ENCODE measurements at places on chromosomes 7 and 10.

DNA sequence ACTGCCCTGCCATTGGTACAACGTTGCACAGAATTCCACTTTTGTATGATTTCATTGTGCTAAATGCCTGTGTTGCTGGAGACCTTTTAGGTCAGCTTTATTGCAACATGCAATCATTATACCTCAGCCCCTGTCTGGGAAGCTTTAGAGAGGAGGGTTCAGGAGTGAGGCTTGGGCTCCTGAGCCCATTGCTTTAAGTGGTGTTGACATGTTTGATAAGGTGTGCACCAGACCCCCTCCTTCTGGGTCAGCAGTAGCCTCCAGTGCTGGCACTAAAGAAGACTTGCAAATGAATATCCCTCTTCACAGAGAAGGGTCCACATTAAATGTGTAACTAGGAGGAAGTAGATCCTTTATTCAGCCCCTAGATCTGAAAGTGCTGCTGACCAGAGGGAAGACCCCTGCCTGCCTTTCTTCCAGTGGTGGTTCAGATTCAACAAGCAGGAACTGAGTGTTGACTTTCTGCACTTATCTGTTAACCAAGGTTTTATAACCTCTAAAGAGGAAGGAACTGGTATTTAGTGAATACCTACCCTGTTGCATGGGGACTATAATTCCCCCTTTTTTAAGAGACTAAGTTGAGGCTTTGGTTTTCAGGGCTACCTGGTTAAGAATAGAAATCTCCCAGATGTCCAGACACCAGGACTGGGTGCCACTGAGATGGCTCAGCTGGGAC is 369.4 kb upstream of the IGFBP3 start:
- no peak for DNase-seq

- no peak for DNase-seq
Observed at GRCh38 chr7:70700941-70701425, 431.0 kb upstream of the GALNT17 start.

GRCh38 chr7:30447466-30447865 is 31.1 kb downstream of the NOD1 start:
- DNase-seq, result no peak

GRCh38 chr7:109532262-109532992 is 962.8 kb downstream of the DNAJB9 start:
- no peak for DNase-seq

GRCh38 chr10:120948889-120949608 is 97.9 kb downstream of the WDR11 start:
- peak; percentile 75 for DNase-seq

DNA sequence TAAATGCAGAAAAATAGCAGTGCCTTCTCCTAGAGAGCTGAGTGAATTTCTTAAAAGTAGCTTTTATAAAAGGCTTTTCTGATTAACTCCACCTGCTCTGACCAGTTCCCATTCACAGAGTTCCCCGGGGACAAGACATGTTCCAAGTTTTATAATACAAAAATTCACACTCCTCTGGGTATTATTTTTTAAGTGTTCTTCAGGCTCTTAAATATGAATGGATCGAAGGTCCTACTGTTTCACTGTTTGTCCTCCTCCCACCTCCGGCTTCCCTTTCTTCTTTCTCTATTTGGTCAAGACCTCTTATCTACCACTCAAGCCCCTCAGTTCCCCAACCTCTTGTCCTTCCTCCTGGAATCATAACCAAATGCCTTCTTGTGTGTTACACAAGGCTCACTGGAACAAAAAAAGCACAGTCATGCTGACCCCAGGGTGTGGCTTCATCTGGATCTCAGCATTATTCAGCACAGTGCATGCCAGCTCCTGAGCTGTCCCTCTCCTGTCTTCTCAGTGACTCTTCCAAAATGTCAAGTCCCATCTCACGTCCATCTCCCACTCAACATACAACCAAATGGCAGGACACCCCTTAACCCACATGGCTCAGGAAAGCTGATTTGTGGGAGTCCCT is 222.4 kb downstream of the SORCS1 start:
- DNase-seq, result no peak

DNA sequence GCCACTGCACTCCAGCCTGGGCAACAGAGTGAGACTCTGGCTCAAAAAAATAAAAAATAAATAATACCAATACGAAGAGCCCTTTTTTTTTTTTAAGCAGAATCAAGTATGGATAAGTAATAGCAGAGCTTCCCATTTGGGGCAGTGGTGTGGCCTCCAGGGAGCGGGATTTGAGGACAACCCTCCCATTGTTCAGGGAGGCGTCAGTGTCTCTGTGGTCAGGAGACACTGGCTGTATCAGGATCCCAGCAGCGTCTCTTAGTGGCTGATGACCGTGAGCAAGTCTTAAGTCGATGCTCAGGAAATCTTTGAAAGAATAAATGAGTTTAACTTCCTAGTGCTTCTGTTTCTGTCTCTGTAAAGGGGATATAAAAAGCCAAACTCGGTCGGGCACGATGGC is 25.2 kb upstream of the SH2B2 start:
- no peak for DNase-seq

GRCh38 chr10:126156503-126156902 is 231.8 kb downstream of the ADAM12 start:
- DNase-seq, result no peak

GRCh38 chr7:47087866-47088265 is 494.0 kb downstream of the TNS3 start:
- DNase-seq, result no peak

DNA sequence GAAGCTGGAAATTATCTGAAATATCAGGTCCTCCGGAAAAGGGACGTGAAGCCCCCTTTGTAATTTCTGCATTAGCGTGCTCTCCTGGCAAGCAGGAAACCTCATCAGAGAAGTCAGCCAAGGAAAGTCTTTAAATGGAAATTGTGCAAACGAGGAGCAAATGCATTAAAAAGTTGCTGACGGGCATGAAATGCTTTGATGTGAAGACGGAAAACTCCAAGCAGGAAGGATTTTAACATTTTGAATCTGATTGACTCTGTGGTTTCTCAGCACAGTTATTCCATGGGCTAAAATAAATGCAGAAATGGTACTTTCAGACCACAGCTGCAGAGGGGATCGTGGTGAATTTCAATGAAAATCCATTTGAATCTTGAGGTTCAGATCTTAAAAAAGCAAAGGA is 167.8 kb downstream of the AHR start:
- DNase-seq, result no peak

- DNase-seq, result no peak
Observed at GRCh38 chr7:100897772-100898454, 2.2 kb upstream of the ACHE start.

- DNase-seq, result no peak
Observed at GRCh38 chr7:150951521-150951920, 26.6 kb downstream of the KCNH2 start.

DNA sequence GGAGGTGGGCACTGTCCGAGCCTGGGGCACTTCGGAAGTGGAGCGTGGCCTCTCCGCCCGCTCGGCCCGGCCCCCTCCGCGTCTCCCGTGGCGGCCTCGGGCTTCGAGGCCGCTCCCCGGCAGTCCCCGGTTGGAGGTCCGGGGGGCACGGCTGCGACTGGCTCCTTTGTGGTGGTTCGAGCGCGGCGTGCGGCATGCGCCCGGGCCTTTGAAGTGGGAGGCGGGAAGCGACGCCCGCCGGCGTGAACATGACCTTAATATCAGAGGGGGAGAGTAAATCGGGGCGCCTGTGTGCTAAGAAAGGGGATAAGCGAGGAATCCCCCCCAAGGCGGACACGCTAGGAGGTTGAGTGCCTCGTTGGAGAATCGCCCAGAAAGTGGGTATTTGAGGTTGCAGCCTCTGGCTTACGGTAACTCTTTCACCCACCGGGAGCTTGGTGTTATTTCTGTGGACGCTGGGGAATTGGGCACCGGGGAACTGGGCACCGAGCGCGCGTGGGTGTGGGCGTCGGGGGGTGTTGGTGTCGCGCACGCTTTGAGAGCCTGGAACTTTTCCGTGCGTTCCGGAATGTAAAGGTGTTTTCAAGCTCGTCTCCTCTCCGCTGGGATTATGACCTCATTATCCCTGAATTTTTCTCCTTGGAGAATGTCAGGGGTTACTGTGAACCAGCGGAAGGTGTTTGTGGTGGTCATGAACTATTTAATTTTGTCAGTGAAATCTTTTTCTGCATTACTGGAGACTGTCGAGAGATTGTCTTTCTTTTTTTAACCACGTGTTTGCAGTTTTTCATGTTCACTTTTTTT is 660 bp downstream of the SUV39H2 start:
- DNase-seq, result peak; percentile 59

DNA sequence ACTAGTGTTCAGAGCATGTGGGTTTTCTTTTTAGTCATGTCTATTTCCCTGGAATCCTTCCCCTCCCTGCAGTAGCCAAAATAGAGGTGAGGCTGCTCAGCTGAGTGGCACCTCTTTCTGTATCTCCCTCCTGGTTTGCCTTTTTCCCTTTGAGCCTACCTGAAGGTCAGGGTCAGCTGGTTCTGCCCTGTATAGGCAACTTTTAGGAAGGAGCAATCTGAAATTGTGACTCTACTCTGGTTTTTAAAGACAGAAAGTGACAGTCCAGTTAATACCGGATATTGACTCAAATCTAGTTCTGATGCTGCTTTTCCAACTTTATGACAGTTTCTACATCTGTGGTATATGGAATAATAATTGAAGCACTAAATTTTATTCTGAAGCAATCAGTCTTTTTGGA is 26.0 kb downstream of the CCM2 start:
- DNase-seq, result no peak

- no peak for DNase-seq
Observed at GRCh38 chr7:131021902-131022301, 287.9 kb upstream of the KLF14 start.

DNA sequence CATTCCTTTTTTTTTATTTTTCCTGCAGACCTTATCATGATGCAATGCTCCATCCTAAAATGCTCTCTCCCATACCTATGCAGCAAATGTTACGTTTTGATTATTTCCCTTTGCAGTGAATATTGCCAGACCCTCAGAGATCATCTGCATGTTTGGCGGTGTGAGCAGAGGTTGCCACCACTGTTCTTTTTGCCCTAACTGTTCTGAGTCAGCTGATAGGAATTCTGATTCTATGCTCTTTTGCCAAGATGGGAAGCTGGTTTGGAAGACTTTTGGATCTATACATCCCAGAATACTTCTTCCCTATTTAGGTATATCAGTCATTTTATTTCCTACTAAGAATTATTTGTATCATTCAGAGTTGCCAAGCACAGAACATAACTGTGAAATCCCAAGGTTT is 130.5 kb downstream of the KLF6 start:
- no peak for DNase-seq

DNA sequence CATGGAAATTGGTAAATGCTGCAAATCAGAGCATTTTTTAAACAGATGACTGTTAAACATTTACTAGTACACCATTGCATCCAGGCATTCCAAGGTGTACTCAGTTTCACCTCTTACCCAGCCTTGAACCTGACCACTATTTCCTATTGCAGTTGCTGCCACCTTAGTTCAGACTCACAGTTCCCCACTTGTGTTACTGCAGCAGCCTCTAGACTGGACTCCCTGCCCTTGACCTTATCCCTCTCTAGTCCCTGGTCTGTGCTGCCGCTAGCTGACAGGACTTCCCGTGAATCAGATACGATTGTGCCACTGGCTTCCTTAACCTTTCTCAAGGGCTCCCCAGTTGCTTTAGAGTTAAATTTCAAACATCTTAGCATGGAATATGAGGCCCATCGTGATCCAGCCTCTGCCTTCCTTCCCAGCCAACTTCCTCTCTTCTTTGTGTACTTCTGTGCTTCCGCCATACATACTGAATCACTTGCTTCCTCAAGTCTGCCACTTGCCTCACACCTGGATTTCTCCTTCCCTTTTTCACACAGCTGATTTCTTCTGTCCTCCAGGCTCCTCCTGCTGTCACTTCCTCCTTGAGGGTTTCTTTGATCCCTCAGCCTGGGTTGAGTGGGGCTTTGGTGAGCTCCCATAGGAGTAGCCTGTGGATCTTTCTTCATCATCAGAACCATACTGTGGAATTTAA is 118.7 kb upstream of the GJD4 start:
- no peak for DNase-seq

DNA sequence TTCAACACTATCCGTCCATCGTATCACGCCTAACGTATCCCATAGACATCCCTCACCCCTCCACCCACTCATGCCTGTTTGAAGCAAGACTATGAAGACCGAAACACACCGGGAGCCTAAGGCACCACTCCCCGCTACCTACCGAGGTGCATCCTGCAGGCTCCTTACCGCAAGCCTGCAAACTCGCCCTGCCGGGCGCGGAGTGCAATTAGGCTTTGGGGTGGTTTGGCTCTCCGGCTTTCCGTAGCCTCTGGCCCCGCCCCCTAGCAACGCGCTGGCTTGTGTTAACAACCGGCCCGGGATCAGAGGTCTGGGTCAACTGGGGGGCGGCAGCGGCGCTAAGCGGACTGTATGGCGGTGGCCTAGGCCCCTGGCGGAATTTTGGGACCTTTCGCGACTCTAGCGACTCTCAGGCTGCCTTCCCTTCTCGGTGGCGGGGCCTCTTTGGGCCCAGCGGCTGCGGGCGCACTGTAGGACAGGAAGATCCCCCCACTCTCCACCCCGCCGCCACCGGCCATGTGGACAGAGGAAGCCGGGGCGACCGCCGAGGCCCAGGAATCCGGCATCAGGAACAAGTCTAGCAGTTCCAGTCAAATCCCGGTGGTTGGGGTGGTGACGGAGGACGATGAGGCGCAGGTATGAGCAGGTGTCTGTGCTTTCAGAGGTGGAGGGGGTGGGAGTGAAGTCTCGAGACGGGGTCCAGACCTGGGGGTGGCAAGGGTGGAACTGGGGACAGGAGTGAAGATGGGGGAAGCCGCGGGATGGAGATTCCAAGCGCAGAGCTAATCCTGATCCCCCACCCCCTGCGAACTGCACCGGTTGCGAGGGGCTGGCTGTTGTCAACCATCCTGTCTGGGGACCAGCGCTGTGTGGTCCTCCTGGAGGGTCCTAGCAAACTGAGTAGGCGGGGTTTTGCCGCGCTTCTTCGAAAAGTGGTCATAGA is at the start of gene CFAP69:
Gene CFAP69 (plus strand): TSS at position 266 of the 943 bp plus-strand sequence. CDS start 251 bp downstream, at position 517.
- peak; percentile 87 for DNase-seq

DNA sequence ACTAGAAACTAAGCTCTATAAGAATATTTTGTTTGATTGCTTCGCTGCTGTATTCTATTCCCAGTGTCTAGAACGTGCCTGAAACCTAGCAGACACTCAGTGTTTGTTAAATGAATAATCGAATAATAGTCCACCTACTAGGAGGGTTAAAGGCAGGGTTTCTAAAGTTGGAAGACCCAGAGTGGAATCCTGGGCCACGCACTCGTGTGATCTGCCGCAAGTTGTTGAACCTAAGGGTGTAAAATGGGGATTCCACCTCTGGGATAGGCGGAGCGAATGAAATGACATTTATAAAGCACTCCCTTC is 702 bp upstream of the AGFG2 start:
- no peak for DNase-seq

DNA sequence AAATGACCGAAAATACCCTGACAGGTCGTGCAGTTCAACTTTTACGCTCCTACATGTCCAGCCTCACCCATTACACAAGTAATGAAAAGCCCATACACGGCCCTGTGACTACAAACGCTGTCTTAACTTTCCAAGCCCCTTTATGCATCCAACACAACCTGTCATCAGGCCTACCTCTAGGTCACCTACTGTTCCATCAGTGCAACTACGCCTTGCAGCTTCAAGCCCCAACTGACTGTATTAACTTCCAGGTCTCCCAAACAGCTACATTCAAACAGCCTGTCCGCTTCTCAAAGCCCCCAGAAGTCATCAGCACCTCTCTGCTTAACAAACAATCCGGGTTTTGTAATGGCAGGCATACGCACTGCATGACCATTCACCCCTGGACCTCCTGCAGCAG is 19.2 kb downstream of the ZNF107 start:
- no peak for DNase-seq
